ENCODE measurements at places on chromosomes 7 and 10.

- H3K27ac ChIP-seq: no peak overlapping the region
- no peak overlapping the region for H3K4me3 ChIP-seq
- H3K36me3 ChIP-seq: no peaks in the 10 kb centered on the region
- no peaks in the 10 kb centered on the region for H3K4me1 ChIP-seq
- no peaks in the 10 kb centered on the region for H3K27me3 ChIP-seq
Observed at GRCh38 chr10:73553761-73554160, 37.4 kb downstream of the USP54 start.

- no peaks in the 10 kb centered on the region for H3K36me3 ChIP-seq
- no peak for DNase-seq
- H3K27ac ChIP-seq: no peak overlapping the region
Observed at GRCh38 chr10:131847241-131847783, 53.5 kb upstream of the PPP2R2D start.

DNA sequence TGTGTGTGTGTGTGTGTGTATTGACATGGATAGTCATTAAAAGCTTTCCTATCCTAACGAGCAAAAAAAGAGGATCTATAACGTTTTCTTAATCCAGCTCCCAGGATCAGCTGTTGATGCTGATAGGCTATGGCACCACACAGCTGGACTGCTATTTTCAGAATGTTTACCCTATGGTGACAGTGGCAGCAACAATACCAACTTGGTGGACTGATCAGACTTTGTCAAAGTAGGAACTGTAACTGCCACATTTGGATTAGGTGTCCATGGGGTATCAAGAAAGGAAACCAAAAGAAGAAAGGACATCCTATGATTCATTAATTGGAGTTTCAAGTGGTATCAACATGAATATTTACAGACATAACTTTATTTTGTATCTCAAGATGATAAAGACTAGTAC, 2.7 kb upstream of the CLEC5A start:
- H3K36me3 ChIP-seq: no peaks in the 10 kb centered on the region
- H3K27me3 ChIP-seq: no peaks in the 10 kb centered on the region

DNA sequence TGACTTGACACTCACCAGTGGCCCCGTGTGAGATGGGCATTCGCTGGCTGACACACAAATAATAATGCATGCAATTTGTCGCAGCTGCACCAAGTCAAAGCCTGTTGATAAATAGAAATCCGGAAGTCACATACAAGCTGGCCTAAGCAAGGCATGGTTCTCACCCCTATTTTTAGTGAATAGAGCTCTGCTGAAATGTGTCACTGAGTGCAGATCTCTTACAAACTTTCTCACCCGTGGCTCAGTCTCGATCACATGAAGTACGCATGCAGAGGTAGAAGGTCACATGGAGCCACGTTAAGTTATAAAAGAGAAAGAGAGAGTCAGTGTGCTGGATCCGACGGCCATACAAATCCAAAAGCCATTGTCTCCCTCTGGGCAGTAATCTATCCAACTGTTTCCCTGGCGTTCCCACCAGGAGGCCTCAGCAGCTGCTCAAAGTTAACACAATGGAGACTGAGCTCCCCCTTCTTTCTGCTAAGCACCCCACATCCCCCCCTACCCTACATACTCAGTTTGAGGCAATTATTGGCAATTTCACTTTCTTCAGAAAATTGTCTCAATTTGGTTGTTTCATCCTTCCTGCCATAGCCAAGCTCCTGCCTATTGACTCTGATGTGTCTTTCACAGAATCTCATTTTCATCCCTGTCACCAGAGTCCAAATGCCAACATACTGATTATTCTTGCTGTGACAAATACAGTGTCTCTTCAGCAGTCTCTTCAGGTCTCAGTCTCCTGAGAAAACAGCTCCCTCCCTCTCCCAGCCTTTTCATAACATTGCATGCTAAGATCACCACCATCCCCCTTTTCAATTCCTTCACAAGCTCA, 473.3 kb upstream of the NRP1 start:
- H3K4me1 ChIP-seq: peaks cover 23% of the 10 kb centered on the region
- H3K27me3 ChIP-seq: 0 out of 2 replicates have a peak, but pooled peaks cover 3% of the 10 kb centered on the region
- no peaks in the 10 kb centered on the region for H3K36me3 ChIP-seq
- no peak overlapping the region for H3K4me3 ChIP-seq
- no peak overlapping the region for H3K27ac ChIP-seq

- no peak overlapping the region for H3K4me3 ChIP-seq
- H3K27ac ChIP-seq: no peak overlapping the region
- no peaks in the 10 kb centered on the region for H3K36me3 ChIP-seq
- peaks cover 5% of the 10 kb centered on the region for H3K27me3 ChIP-seq
- H3K4me1 ChIP-seq: 0 out of 2 replicates have a peak, but pooled peaks cover 4% of the 10 kb centered on the region
- DNase-seq: no peak
Observed at GRCh38 chr10:69959911-69960310, 92.7 kb upstream of the MACROH2A2 start.

Data from WTC11 (cell line).